NCI-H1417 (cell line): ENCODE measurements at places on chromosomes 6 and 20.

DNA sequence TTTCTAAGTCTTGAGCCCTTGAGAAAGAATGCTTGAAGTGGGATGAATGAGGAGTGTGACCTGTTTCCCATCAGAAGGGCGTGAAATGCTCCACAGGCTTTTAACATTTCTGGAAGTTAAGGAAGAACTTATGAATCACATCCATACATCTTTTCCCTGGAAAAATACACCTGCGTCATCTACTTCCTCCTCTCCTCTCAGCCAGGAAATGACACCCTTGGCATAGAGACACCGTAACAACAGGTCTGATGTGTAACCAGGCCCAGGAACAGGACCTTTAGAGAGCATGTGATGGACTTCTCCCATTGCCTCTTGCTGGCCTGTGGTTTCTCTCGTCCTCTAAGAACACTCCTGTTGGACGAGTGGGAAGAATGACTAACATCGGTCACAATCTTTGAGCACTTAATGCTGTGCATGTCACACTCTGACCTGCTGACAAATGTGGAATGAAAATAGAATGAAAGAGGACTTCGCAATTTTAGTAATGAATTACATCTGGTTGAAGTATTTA lies 28.5 kb upstream of the CITED2 start:
- no peak for DNase-seq

GRCh38 chr20:57439432-57439831 lies 48.2 kb downstream of the RBM38 start:
- DNase-seq: no peak

- no peak for DNase-seq
These were observed 18.4 kb upstream of the CCND3 start for GRCh38 chr6:41960028-41960427.

DNA sequence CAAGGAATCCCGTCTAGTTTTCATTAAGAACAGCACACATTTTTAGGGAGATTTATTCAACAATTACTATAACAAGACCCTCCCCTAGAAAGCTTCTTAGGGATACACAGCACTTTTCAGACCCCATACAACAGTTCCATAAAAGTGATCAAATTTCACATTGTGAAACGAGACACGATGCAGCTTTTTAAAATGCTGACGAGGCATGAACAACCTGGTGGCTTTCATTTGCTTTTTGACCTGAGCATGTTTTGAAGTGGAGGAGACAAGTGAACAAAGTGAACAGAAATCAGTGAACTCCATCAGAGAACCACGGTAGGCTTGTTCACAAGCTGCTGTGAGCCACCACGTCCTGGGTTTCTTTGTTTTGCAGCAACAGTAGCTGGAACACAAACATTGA lies 112.2 kb downstream of the PCSK2 start:
- DNase-seq: no peak

DNA sequence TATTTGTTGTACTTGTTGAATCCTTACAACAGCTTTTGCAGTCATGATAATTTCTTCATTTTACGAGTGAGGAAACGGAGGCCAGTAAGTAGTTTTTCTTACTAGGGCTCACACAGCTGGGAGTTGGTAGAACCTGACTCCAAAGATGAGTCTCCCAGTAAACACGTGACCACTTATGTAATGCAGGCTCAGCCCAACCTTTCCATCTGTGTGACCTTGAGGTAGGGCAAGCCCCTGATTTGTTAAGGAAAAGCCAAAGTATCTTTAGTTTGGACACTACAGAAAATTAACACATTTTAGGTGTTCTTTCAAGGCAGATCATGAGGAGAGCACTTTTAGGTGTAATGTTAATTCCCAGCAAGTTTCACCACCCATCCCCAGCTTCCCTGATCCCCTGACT lies 111.3 kb downstream of the LRRC1 start:
- no peak for DNase-seq

DNA sequence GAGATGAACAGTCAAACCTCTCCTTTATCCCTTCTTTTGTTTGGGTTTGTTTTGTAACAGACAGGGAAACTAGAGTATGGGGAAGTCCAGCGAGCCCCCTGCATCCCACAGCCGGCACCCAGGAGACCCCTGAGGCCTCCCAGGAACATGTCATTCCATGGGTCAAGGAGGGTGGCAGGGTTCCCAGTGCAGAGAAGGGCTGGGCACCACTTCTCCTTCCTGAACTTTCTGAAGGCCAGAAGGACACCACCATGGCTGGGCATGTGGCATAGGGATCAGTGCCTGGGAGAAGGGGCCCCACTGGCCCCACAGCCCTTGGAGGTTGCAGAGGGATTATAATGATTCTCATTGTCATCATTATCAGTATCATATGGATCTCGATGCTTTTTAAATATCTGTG lies 13.9 kb upstream of the CST7 start:
- no peak for DNase-seq

- DNase-seq: no peak
These were observed 28.1 kb downstream of the TOMM6 start for GRCh38 chr6:41815587-41815986.

- no peak for DNase-seq
These were observed 73.4 kb downstream of the PRDM1 start for GRCh38 chr6:106159531-106159940.

DNA sequence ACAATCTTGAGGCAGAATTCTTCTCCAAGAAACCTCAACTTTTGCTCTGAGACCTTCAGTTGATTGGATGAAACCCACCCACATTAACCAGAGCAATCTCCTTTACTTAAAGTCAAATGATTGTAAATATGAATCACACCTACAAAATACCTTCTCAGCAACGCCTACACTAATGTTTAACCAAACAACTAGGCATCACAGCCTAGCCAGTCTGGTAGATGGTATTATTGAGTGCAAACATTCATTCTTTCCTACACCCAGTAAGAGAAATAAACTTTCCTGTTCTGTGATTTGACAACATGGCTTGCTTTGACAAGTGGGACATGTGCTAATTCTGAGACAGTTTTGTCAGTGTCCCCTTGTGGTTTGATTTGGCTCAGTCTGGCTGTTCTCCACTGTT lies 252.2 kb downstream of the HACE1 start:
- no peak for DNase-seq

DNA sequence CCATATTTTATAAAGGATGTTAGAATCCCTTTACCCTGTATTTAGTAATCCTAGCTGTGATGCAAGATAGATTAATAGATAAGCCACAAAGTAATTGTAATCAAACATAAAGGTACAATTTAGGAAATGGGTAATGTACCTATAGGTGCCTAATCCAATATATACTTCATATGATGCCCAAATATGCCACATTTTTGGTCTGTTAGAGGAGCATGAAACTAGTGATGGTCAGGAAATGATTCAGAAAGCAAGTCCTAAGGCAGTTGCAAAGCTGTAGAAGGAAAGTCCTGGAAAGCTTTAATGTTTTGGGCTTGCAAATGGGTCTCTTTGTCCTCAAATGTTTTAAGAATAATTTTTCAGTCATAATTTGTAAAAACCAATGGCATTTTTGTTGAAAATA lies 76.6 kb upstream of the PTPRK start:
- no peak for DNase-seq

GRCh38 chr6:87465051-87465450 lies 7.7 kb upstream of the SLC35A1 start:
- DNase-seq: no peak

GRCh38 chr6:101926149-101926925 lies 532.8 kb downstream of the GRIK2 start:
- no peak for DNase-seq

- no peak for DNase-seq
These were observed 81.3 kb downstream of the VEGFA start for GRCh38 chr6:43851204-43851865.

GRCh38 chr6:157944983-157945931 lies 36.4 kb upstream of the SYNJ2 start:
- no peak for DNase-seq

DNA sequence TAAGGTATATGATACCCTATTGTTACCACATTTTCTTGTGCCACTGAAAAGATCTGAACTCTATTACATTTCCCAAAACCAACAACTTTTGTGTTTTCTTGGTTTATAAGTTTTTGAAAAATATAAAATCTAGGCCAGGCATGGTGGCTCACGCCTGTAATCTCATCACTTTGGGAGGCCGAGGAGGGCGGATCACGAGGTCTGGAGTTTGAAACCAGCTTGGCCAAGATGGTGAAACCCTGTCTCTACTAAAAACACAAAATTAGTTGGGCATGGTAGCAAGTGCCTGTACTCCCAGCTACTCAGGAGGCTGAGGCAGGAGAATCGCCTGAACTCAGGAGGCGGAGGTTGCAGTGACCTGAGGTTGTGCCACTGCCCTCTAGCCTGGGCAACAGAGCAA lies 34.3 kb downstream of the SAMHD1 start:
- no peak for DNase-seq

- DNase-seq: no peak
These were observed 150.8 kb upstream of the TMEM170B start for GRCh38 chr6:11386726-11387125.

GRCh38 chr6:116616737-116617053 lies 416 bp downstream of the RSPH4A start:
- peak; percentile 76 for DNase-seq

GRCh38 chr6:17957498-17957897 lies 29.9 kb downstream of the KIF13A start:
- DNase-seq: no peak

GRCh38 chr6:31401403-31401802 lies 2.0 kb upstream of the MICA start:
- no peak for DNase-seq

DNA sequence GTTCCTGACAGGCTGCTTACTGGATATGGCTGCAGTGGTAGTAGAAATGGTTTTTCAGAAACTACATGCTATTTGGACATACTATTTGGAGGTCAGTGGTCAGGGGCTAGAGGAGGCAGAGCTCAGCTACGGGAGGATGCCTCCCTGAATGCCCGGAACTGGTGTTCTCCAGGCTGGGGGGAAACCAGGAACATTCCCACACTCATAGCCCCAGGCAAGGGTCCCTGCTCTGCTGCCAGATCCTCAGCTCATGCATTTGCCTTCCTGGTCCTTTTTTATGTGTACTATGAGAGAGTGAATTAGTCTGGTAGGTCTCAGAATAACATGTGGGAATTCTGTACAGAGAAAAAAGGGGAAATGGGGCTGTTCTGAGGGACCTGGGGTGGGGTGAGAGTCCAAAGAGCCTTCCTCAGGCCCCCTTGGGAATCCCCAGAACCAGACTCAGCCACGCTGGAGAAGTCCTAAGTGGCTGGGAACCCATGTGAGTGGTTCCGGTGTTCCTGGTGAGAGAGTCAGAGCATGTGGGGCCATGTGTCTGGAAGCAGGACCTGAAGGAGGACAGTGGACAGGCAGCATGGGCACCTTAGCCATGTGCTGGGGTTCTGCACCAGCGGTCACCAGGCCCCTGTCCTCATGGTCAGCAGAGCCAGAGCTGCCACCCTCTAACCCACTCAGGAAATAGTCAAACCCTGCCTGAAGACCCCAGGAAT lies 58.0 kb upstream of the MYL9 start:
- no peak for DNase-seq

GRCh38 chr20:5039255-5039657 lies 37.9 kb upstream of the SLC23A2 start:
- DNase-seq: no peak

GRCh38 chr6:144160431-144161005 lies 10.2 kb downstream of the STX11 start:
- DNase-seq: no peak

GRCh38 chr6:152207915-152208714 lies 400.6 kb downstream of the ESR1 start:
- peak; percentile 95 for DNase-seq

- no peak for DNase-seq
These were observed 202.8 kb downstream of the WDR27 start for GRCh38 chr6:169498916-169499513.

GRCh38 chr20:33770005-33770404 lies 38.2 kb downstream of the ZNF341 start:
- DNase-seq: no peak

DNA sequence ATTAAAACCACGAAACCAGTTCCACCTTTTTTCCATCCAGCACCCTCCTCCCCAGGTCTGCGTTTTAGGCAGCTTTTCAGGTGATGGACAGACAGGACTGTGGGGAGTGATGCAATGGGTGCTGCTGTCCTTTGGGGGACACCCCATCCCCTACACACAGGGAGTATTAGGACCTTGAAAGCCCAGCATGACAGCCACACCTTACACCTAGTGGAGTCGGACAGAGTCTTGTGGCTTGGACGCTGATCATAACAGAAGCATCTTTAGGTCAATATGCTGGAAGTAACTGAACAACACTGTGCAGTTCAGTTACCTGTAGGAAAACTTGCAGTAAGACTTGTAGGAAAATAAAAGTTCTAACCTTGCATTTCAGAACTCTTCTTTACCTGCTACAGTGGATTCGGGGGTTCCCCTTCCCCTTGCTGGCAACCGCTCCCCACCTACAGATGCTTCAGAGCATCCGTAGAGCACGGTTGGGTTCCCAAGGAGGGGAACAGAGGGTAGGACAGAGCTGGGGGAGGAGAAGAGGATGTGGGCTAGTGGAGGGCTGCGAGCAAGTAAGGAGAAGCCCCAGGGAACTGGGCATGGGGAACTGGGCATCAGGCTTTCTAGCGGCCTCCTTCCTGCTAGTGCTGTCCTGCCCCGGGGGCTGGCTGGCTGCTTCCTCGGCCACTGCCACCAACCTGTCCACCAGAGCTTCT lies 31.7 kb downstream of the PLEKHG1 start:
- no peak for DNase-seq
